ENCODE measurements at places on chromosomes 16 and 17.

GRCh38 chr16:66479661-66480264, 52.7 kb downstream of the BEAN1 start:
- no peaks in the 10 kb centered on the region for H3K36me3 ChIP-seq
- H3K4me3 ChIP-seq: no peak overlapping the region
- no peaks in the 10 kb centered on the region for H3K27me3 ChIP-seq
- H3K27ac ChIP-seq: no peak overlapping the region

DNA sequence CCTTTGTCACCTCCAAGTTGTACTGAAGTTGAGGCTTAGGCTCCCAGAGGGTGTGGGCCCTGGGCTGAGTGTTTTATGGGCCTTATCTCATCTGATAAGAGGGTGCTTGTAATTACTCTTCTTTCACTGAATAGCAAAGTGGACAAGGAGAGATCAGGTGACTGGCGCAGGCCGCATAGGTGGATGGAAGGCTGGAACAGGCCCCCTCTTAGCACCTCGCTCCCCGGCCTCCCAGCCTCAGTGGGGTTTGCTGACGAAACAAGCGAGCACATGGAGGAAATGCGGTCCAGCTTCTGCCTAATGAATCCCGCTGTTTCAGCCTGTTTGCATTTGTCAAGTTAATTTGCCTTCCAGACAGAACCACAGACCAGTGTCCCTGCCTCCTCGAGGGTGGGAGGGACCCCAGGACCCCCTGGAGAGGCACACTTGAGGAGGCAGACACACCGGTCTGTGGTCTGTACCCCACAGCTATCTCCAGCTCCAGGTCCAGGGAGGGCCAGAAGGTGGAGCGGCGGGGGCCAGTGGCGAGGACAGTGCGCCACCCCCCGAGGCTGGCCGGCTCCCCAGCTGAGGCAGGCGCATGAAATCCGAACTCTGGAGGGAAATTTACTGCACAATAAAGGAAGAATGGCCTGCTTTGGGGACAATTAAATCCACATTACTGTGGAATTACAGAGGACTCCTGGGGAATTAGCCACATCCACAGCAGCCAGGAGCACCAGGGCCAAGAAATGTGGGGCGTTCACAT, 123.4 kb downstream of the NTN1 start:
- H3K27me3 ChIP-seq: no peaks in the 10 kb centered on the region
- H3K4me1 ChIP-seq: no peaks in the 10 kb centered on the region
- no peaks in the 10 kb centered on the region for H3K36me3 ChIP-seq
- no peak for DNase-seq

- H3K4me3 ChIP-seq: no peak overlapping the region
- no peak overlapping the region for H3K27ac ChIP-seq
- H3K36me3 ChIP-seq: no peaks in the 10 kb centered on the region
Observed at GRCh38 chr16:72841506-72841905, 206.4 kb downstream of the ZFHX3 start.

- H3K36me3 ChIP-seq: peaks cover 44% of the 10 kb centered on the region
- no peak overlapping the region for H3K27ac ChIP-seq
- H3K4me3 ChIP-seq: no peak overlapping the region
- no peak for DNase-seq
- no peaks in the 10 kb centered on the region for H3K4me1 ChIP-seq
Observed at GRCh38 chr17:82935966-82936767, 96.3 kb upstream of the ZNF750 start.

DNA sequence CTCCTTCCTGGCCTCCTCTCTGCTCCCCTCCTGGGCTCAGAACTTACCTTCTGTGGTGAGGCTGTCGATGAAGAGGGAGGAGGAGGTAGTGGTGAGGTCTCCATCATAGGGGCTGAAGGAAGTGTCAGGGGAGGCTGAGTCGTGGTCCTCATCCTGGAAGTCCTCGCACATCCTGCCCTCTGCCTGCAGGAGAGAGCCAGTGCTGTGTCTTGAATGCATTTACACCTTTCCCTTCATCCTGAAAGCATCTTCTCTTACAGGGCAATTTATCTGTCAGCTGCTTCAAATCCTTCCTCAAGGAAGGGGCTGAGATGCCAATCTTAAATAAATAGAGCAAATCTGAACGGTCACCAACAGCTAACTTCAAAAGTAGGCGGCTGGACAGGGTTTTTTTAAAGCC, 73.6 kb downstream of the PLXDC1 start:
- no peak overlapping the region for H3K4me3 ChIP-seq
- no peaks in the 10 kb centered on the region for H3K4me1 ChIP-seq
- H3K27ac ChIP-seq: no peak overlapping the region
- no peaks in the 10 kb centered on the region for H3K27me3 ChIP-seq
- no peaks in the 10 kb centered on the region for H3K36me3 ChIP-seq

GRCh38 chr16:55900616-55901393, 25.6 kb upstream of the CES5A start:
- no peak overlapping the region for H3K27ac ChIP-seq
- no peak for DNase-seq
- no peaks in the 10 kb centered on the region for H3K36me3 ChIP-seq
- no peaks in the 10 kb centered on the region for H3K27me3 ChIP-seq
- H3K4me1 ChIP-seq: no peaks in the 10 kb centered on the region

- H3K27ac ChIP-seq: peak overlapping the region; percentile 25
- H3K36me3 ChIP-seq: no peaks in the 10 kb centered on the region
- H3K27me3 ChIP-seq: no peaks in the 10 kb centered on the region
- DNase-seq: no peak
- H3K4me3 ChIP-seq: no peak overlapping the region
Observed at GRCh38 chr17:1173432-1174262, 6.1 kb downstream of the ABR start.

DNA sequence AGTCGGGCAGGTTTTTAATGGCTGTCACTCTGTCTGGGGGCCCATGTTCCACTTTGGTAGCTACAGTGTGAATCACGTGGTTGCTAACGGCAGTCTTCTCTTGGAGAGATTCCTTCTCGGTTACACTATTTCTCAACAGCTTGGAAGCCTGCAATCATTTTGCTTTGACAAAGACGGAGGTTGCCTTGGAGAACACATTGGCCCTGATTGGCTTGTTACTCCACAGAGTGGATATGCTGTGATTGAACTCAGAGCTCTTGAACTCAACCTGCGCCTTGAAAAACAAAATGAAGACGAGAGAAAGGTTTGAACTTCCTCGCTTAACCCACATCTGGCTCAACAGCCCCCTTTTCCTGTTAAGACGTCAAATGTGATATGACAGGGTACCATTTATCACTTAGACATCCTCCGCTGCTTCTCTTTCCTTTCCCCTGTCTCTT, 218.9 kb downstream of the MAF start:
- no peaks in the 10 kb centered on the region for H3K36me3 ChIP-seq
- H3K27ac ChIP-seq: no peak overlapping the region
- no peak overlapping the region for H3K4me3 ChIP-seq
- no peaks in the 10 kb centered on the region for H3K27me3 ChIP-seq

Data from ascending aorta (tissue), 2 donors.